ENCODE measurements at places on chromosomes 3 and 15.

- no peak for DNase-seq
Observed at GRCh38 chr15:91975241-91975978, 121.9 kb downstream of the SLCO3A1 start.

- DNase-seq = no peak
Observed at GRCh38 chr15:48425051-48425450, 93.8 kb downstream of the DUT start.

DNA sequence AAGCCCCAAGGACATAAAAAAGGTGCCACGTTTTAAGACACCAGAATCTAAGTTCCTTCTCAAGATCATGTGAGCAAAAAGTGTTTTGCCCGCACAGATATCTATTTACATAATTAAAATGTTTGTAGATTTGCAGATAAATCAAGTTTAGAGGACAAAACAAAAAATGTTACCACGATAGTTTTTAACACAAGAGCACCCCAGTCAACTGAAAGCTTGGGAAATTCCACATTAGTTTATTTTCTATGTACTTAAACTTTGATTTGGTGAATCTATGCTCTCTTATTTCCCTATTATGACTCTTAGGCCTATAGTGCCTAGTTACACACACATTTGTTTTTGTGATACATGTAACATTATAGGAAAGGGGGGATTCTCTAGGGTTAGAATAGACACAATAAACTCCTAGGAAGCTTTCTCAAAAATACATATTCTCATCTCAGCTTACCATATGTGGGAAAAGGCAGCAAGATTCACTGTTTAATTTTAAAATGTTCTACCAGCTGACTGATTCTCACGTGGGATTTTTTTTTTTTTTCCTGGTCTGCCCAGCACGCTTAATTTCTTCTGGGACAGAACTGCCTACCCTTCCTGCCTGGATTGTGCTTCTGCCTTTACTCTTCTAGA is 8.4 kb upstream of the LEKR1 start:
- no peak for DNase-seq

DNA sequence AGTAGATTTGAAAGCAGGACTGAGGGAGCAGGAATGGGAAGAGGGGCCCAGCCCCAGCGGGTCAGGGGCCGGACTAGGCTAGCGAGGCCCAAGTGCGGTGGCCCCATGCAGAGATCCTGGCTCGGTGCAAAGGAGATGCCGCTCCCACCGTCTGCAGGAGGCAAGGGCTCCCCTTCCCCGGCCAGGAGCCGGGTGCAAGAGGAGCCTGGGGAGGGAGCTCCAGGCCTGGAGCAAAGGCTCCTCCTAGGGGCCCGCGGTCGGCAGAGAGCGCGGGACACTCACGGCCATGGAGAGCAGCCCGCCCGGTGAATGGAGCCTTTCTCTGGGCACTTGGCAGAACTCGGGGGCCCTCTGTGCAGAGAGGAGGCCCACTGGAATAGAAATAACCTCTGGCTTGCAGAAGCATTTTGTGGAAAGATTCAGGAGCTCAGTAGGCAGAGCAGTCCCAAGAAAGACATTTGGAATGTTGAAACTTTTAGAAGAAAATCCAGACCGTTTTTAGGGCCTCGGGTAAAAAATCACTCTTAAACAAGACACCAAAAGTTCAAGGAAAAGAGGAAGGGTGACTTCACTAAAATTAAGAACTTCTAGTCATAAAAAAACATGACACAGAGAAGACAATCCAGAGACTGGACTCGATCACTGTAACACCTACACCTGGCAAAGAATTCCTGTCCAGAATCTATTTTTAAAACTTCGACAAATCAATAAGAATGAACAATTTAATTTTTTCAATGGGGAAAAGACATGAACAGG is 43.0 kb upstream of the USP3 start:
- DNase-seq = peak; percentile 51

DNA sequence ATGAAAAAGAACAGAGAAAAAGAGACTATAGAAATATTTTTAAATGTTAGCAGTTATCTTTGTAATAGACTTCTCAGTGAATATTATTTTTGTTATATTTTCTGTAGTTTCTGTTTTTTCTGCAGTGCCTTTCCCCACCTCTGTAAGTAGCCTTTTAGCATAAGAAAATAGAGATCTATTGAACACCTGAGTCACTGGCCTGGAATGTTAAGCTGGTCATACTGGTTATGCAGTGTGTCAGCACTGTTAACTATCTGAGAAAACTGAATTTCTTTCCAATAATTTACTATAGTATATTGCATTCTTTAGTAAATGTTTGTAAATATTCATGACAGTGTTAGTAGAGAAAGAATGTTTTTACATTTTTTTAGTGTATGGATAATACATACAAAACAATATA is 79.8 kb downstream of the NECTIN3 start:
- DNase-seq = no peak

GRCh38 chr15:85874236-85874635 is 79.5 kb upstream of the KLHL25 start:
- no peak for DNase-seq

GRCh38 chr15:51625236-51625635 is 2.7 kb upstream of the DMXL2 start:
- no peak for DNase-seq

DNA sequence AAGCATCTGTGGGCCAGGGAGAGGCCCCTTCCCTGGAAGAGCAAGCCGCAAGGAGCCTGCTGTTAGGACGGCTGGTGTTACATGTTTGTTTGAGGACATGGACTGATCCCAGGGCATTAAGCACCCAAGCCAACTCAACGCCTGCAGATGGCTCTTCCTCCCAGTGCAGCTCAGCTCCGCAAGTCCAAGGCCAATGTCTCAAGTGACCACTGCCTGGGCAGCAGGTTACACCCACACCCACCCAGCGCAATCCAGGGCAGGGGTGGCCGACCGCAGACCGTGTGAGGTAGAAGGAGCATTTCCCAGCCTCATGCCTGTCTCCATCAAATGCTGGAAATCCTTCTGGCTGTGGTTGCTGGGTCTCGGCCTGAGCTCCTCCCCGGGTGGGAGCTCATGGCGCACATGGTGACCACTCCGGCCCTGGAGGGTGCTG is 14.5 kb downstream of the GP5 start:
- DNase-seq = no peak

- no peak for DNase-seq
Observed at GRCh38 chr3:9233814-9234600, 15.4 kb downstream of the SRGAP3 start.

GRCh38 chr15:49190586-49190985 is 20.5 kb downstream of the GALK2 start:
- DNase-seq = no peak

GRCh38 chr3:189304465-189305351 is 132.9 kb downstream of the TPRG1 start:
- peak; percentile 14 for DNase-seq

- no peak for DNase-seq
Observed at GRCh38 chr3:101074518-101074917, 81.3 kb upstream of the ABI3BP start.

DNA sequence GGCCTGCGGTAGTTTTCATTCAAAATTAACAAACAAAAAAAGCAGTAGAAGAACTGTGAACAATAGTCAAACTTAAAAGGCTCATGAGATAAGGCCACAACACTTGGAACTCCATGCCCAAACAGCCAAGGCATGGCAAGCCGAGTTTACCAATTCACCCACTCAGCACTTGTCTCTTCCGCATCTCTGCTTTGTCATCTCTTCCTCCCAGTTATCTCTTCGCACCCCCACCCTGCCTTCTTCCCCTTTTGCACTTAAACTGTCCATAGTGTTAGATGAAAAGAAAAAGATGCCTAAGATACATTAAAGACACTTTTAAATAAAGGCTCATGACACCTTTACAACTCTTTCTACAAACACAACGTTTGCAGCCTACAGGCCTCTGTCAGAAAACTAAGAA is 11.1 kb downstream of the TLE3 start:
- no peak for DNase-seq

DNA sequence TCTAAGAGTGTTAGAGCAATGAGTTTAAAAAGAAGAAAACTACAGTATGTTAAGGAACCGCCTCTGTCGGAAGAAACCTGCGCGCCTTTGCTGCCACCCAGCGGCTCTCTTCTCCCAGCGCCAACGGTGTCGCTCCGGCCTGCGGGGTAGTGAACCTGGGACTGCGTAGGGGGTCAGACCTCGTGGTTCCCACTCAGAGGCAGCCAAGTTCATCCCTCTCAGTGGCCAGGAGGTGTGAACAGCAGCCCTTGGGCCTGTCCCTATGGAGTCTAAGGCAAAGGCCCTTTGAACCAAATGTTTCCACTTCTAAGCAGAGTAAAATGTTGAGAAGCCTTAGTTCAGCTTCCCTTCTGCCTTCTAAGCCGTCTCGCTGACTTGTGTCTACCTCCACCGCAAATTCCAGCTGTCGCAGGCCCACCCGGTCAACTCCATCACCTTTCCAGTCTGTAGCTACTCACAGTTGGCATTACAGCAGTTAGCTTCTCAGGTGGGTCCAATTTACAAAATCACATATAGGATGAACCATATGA is 980 bp upstream of the RAB27A start:
- peak; percentile 81 for DNase-seq

- no peak for DNase-seq
Observed at GRCh38 chr3:101146946-101147345, 153.7 kb upstream of the ABI3BP start.

- DNase-seq = no peak
Observed at GRCh38 chr15:58086491-58086890, 21.0 kb upstream of the ALDH1A2 start.

DNA sequence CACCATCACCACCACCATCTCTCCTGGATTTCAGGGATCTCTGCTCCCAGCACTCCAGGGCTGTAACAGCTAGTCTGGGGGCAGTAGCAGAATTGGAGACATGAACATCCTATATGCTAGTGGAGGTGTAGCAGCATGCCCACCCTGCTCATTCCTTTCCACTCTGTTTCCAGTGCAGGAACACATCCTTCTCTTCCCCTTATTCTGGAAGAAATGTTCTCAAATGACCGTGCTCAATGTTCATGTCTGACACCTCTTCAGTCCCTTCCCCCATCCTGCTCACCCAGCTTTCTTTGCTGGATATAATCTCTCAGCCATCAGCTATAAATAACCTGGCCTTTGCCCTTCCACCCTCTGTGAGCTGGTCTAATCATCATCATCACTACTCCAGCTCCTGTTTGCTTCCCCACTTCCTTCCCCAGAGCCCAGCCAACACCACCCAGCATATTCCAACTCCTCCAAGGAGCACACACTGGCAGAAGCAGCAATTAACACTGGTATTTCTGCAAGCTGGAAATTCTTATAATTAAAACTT is 31.1 kb downstream of the DCLK3 start:
- no peak for DNase-seq

GRCh38 chr3:10993729-10994065 is 1.1 kb downstream of the SLC6A1 start:
- no peak for DNase-seq

- DNase-seq = no peak
Observed at GRCh38 chr3:36095238-36095637, 285.1 kb upstream of the STAC start.

GRCh38 chr3:106530367-106530766 is 661.6 kb upstream of the CBLB start:
- DNase-seq = no peak

DNA sequence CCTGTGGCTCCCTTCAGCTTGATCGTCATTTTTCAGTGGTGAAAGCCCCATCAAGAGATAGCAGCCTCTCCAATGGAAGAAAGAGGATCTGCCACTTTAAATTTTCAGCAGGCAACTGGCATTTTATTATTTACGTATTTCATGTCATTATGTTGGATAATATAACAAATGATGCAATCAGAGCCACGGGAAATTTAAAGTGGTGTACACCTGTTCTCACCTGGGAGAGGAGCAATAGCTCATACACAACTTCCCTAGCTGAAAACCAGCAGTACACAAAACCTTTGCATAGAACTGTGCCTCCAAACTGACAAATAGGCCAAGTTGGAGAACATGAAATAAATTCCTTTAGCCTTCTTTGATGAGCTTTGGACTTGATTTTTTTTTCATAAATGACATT is 136.9 kb downstream of the SATB1 start:
- DNase-seq = no peak

GRCh38 chr3:39587113-39587512 is 119.6 kb downstream of the MOBP start:
- no peak for DNase-seq

DNA sequence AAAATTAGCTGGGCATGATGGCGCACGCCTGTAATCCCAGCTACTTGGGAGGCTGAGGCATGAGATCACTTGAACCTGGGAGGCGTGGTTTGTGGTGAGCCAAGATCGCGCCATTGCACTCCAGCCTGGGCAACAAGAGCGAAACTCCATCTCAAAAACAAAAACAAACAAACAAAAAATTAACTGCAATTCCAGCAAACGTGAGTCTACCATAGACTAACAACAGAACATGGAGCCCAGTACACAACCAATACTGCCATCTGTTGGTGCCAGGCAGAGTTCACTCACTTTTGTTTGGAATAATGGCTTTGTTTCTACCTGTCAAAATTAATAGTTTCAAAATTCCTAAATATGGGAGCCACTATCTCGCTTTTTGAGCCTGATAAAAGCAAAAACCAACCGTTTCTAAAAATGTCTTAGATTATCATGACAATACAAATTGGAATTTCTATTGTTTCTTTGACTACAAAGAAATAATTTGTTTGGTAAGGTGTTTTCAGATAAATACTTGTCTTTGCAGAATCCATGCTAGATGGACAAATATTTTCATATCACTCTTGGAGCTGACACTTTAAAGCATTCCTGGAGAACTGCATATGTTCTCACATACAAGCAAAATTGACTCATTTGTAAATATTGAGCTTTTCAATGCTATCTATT is 45.0 kb downstream of the GPR176 start:
- DNase-seq = peak; percentile 7

GRCh38 chr3:122602011-122602710 is 24.7 kb downstream of the PARP15 start:
- DNase-seq = no peak

GRCh38 chr3:65712140-65712539 is 326.6 kb downstream of the MAGI1 start:
- DNase-seq = no peak

DNA sequence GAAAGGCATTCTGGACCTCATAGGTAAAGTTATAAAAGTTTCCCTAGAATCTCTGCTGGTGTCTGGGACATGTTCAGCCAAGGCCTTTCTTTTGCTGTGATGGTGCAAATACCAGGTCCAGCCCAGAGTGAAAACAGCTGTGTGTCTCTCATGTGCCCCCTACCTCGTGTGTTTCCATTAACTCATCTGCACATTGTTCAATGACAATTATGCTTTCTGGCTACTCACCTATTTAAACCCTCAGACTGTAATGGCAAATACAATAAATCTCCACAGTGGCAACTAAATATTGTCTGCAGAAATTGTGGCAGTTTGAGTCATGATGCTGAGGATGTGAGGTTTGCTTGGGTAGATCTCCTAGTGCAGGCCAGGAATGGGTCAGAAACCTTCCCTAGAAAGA is 53.1 kb upstream of the GALNT15 start:
- no peak for DNase-seq

GRCh38 chr3:54985856-54986255 is 58.0 kb upstream of the LRTM1 start:
- no peak for DNase-seq

GRCh38 chr15:58548308-58549012 is 116.7 kb downstream of the LIPC start:
- no peak for DNase-seq

DNA sequence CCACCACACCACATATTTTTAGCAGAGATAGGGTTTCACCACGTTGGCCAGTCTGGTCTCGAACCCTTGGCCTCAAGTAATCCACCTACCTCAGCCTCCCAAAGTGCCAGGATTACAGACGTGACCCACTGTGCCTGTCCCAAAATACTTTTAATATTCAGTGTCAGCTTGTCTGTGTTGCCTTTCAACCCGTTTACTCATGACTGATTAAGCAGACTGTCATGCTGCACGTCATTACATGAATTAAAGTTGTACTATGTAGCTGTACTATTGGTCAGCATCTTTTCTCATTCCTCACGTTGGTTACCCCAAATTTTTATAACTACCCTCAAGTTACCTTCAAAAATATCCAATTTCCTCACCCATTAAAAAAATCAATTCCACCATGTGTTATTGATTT is 48.7 kb upstream of the GADL1 start:
- no peak for DNase-seq

Data from nephron progenitor cell (in vitro differentiated cells).